Naive thymus-derived CD4-positive, alpha-beta T cell (primary cell): ENCODE measurements at places on chromosomes 16 and 17. TPM values are rescaled to one million over a fixed set of nuclear protein-coding genes. Genes with fewer than 3 reads are reported as not detected.

ASPA gene
- total RNA-seq, result not detected

DNA sequence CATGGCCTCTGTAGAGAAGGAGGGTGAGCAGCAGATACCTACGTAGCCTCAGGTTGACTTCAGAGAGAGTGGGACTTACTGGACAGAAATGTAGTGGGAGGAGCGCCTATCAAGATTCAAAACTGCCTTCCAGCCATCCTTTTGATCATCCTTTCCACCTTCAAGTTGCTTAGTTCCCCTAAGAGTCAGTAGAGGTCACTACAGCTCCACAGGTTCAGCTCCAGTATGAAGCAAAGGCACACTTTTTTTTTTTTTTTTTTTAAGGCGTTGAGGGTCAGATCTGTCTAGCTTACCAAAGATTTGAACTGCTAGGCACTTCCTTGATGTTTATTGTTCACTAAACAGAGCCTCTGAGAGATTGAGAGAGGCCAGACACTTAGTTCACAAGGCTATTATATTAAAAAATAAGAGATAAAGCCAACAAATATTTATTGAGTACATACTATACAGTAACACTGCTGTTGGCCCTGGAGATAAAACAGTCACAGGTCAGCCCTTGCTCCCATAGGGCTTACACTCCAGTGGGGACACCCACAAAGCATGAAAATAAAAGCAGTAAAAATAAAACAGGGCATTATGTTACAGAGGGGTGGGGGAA is 3.1 kb downstream of the RNF227 start:
- DNase-seq, result peak; percentile 66

- DNase-seq, result no peak
These were observed 970.3 kb upstream of the RBFOX1 start for GRCh38 chr16:6362321-6362720.

DNA sequence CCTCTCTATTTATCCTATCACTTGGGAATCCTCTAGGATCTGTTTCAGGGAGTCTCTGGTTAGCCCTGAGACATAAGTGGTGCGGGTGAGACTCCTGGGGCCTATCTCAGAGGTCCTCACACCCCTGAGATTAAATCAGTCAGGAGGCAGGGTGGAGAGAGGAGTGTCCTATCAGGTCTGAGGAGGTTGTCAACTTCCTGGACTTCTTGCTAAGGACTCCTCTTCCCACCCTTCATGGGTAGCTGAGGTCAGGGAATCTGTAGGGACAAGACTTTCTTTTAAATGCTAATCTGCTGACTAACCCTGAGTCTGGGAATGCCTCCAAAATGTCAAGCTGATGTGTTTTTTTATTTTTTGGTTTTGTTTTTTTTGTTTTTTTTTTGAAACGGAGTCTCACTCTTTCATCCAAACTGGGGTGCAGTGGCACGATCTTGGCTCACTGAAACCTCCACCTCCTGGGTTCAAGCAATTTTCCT is 6.6 kb upstream of the ARMC5 start:
- no peak for DNase-seq

HSD11B2 gene
- total RNA-seq, result not detected

DNA sequence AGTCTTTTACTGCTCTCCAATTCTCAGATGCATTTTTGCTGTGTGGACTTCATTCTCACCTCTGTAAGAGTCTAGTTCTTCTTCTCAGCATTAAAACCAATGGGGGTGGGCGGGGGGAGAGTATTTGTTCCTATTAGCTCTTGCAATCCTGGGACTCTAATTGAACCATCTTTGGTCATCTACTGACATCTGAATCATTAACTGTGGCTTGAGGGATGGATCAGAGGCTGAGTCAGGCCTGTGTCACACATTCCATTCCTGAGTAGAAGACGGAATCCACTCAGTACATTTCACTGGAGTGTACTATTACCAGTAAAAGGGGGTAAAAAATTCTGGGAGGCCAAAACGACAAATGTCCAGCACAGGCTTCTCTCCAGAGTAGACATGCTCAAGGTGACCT is 12.8 kb upstream of the ZNF23 start:
- no peak for DNase-seq

DNA sequence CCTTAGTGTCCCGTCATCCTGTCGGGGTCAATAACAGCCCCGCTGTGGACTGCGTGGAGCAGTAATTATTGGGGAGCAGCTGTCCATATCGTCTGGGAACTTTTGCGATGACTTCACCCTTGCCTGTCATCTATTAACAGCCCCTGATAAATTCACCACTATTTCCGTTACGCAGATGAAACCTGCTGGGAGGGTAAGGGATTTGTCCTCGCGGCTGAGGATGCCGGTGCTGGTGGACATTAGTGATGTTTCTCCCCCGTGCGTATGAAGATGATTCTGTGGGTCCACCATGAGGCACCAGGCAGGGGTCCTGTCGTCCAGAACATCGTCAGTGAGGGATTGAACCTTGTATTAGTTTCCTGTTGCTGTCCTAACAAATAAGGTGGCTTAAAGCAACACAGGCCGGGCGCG is 1.0 kb downstream of the FLYWCH2 start:
- DNase-seq, result no peak
